ENCODE measurements at places on chromosomes 12 and 14.

DNA sequence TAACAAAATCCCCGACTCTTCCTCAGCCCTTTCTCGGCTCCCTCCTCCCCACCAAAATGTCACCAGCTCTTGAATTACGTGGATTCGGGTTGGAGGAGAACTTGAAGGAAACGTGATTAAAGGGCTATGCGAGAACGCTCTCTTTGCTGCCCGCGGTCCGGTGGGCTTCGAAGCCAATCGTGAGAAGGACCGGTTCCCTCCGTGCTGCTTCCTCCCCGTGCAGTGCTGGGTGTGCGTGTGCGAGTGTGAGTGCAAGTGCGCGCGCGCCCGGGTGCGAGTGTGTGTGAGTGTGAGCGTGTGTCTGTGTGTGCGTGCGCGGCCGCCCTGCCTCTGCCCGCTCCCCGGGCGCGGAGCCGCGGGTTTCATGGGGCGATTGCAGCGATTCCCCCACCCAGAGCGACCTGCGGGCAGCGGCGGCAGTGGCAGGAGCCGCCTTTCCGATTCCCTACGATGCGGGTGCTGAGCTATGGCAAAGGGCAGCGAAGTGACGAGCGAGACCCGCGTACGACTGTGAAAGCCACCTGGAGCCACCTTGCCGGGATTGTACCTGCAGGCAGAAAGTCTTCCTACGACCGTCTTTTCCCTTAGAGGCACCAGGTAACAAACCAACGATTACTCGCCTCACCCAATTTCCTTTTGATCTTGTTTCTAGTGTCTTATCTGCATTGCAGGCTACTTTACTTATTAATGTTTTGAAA, 1.4 kb downstream of the LRFN5 start:
- no peak for DNase-seq

GRCh38 chr14:103404032-103404918, 19.1 kb downstream of the MARK3 start:
- DNase-seq = no peak

- DNase-seq = no peak
These were observed 146.8 kb downstream of the SLC2A13 start for GRCh38 chr12:39959031-39959430.

- no peak for DNase-seq
These were observed 311.1 kb upstream of the DIO2 start for GRCh38 chr14:80522411-80522810.

DNA sequence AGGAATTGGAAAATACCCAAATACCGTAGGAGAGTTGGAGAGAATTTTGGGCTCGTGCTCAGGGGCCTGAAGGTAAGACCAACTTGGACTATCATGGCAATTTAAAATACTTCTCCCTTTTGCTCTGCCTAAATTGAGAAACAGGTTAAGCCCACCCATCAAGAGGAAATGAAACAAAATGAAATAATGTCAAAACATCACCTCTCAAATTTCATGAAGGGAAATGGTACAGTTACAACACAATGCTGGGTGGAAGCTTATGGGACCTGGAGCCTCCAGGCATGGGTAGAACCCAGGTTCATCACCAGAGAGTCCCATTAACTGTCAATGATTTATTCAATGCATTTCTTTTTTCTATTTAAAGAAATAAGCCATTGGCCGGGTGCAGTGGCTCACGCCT, 33.7 kb downstream of the FOS start:
- no peak for DNase-seq

- DNase-seq = no peak
These were observed 187.0 kb downstream of the SPTSSA start for GRCh38 chr14:34275078-34275477.

- no peak for DNase-seq
These were observed 4.7 kb downstream of the IFT43 start for GRCh38 chr14:75990297-75990696.

- DNase-seq = no peak
These were observed 12.5 kb upstream of the MAP4K5 start for GRCh38 chr14:50544911-50545310.

GRCh38 chr12:46214668-46215436, 54.0 kb downstream of the SLC38A1 start:
- DNase-seq = peak; percentile 93

- DNase-seq = no peak
These were observed 56.8 kb downstream of the SPPL3 start for GRCh38 chr12:120847392-120847791.

GRCh38 chr12:53725824-53726223, 1.4 kb downstream of the CALCOCO1 start:
- DNase-seq = no peak

GRCh38 chr12:34356233-34356987, 334.1 kb downstream of the ALG10 start:
- DNase-seq = no peak

Measured in CD4-positive, alpha-beta T cell treated with Interleukin-17A for 1 hour (primary cell).